ENCODE measurements at places on chromosomes 5 and 9.
A peak's percentile ranks its signal among the peaks of the same experiment; 100 is the strongest.

DNA sequence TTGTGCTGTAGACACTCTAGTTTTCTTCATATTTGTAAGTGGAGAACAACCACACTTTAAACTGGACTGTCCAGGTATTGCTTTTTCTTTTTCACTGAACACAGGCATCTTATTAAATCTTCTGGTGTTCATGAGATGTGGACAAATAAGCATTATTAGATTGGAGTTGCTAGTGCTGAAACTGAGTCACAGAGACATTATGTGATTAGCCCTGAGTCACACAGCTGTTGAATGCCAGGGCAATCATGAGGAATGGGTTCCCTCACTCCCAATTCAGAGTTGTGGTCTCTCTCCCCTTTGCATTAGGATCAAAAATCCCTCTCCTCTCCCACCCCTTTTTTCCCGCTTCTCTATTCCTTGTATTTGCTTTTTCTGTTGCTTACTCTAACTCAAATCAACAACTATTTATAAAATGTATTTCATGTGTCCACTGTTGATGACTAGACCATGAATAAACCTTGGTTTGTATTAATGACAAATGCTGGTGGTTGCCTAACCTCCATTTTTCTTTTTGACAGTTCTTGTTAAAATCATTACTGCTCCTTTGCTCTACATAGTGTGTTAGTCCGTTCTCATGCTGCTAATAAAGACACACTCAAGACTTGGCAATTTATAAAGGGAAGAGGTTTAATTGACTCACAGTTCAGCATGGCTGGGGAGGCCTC is 738.2 kb downstream of the BRINP1 start:
- DNase-seq = peak; percentile 64

DNA sequence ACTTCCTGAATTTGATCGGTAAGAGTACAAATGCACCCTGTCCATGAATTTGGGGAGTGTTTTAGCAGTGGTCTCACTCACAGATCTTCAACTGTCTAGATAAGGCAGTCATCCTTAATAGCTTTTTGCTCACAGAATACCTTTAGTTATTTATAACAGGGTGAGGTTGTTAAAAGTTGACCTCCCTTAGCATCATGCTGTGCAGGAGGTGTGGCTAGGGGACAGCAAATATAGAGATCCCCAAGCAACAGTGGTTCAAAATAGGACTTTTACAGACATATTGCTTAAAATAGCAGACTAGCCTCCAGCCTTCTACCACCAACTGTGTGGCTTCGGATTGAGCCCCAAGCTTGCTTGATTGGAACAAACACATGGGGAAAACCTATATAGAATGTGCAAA is 724.4 kb downstream of the TLE1 start:
- no peak for DNase-seq

GRCh38 chr5:174044466-174045254 is 846 bp upstream of the NSG2 start:
- DNase-seq = no peak

DNA sequence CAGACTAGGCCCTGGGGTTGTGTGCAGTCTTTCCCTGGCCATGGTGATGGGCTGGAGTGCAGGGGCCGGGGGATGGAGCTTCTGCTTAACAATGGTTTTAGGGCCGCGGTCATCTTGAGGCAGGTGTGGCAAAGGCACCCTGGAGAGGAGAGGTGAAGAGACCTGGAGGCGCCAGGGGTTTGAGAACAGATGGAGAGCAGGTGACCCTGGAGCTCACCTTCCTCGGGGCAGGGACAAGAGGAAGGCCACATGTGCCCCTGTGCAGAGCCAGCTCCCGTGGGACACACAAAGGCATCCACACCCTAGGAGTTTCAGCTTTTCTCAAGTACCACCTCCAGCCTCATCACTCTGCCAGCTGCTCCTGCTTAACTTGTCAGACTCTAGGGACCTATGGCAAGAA is 46.4 kb upstream of the SH3GL2 start:
- no peak for DNase-seq

DNA sequence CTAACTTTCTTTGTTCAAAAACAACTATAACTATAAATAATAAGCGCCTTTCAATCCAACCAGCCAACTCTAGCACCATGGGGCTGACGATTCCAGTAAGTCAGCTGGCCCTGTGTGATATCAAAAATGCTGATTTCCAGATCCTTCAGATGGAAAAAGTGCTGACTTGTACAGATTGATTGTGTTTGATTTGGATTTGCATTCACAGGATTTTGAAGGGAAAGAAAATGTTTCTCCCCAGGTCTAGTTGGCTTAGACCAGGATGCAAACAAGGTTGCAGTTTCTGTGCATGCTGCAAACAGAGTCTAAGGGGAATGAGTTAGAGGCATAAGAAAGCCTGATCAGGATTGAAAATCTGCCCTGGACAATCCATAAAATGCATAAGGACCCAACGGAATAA is 68.9 kb downstream of the SLC1A3 start:
- no peak for DNase-seq

- no peak for DNase-seq
Observed at GRCh38 chr5:116370149-116370548, 204.5 kb downstream of the SEMA6A start.

GRCh38 chr5:142132916-142133315 is 24.3 kb downstream of the NDFIP1 start:
- no peak for DNase-seq

DNA sequence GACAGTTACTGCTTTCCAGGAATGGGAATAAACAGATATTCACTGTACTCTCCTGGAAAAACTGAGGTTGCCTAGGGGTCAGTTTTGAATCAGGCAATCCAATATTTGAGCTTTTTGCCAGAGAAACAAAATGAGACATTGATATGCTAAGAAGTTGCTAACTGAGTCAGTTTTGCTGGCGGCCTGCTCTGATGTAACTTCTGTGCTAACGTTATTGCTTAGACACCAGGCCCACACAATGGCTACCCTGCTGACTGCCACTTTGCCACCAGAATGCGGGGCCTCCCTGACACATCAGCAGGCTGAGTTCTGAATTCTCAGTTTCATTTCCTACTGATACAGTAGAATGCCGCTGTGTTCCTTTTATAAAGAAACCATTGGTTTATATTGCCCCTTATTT is 18.2 kb upstream of the ZNF618 start:
- DNase-seq = no peak

DNA sequence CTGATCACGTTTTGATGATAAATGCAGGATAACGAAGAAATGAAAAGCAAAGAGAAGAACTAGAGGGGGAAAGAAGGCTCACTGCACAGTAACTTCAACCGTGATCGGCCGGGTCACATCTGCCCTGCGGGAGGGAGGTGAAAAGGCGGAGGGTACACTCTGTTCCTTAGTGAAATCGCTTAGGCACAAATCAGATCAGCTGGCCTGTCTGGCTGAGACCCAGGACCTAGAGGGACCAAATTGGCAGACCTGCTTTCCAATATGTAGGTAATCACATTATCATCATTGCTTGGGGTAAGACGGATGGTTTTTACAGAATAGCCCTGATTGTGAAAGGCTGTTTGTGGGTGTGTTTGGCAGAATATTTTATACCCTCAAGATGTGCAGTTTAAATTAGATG is 82.2 kb downstream of the SLC28A3 start:
- DNase-seq = no peak

GRCh38 chr9:14107977-14108376 is 206.0 kb downstream of the NFIB start:
- DNase-seq = no peak

- no peak for DNase-seq
Observed at GRCh38 chr9:121732886-121733285, 81.5 kb downstream of the DAB2IP start.

All from foreskin keratinocyte (primary cell).